CD8-positive, alpha-beta T cell (primary cell): ENCODE measurements at places on chromosomes 1 and 21.

DNA sequence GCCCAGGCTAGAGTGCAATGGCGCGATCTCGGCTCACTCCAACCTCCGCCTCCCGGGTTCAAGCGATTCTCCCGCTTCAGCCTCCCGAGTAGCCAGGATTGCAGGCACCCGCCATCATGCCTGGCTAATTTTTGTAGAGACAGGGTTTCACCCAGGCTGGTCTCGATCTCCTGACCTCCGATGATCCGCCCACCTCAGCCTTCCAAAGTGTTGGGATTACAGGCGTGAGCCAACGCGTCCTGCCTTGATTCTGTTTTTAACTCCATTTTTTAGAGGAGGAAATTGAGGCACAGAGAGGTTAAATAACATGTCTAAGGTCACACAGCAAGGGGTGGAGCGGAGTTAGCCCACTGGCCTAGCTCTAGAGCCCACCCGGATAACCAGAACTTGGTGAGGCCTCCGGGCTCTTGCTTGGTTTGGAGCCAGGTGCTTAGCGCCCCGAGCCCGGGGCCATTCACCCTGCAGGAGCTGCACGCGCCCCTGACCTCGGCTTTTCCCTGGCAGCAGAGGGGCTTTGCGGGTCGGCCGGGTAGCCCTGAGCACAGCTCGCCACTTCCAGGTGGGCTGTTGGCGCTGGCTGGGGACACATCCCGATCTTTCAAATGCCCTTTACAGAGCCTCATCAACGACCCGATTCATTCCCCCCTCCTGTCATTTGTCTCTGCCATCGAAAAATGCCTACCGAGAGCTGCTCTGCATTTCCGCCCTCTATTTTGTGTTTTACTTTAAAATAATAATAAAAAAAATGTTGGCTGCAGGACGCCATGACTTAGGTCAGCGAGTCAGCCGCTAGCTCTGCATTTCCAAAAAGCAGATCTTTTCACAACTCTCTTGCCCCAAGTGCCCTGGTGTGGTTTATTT, 11.2 kb downstream of the SIM2 start:
- no peak for DNase-seq

GRCh38 chr1:58162952-58163550, 383.5 kb downstream of the OMA1 start:
- DNase-seq, result no peak

DNA sequence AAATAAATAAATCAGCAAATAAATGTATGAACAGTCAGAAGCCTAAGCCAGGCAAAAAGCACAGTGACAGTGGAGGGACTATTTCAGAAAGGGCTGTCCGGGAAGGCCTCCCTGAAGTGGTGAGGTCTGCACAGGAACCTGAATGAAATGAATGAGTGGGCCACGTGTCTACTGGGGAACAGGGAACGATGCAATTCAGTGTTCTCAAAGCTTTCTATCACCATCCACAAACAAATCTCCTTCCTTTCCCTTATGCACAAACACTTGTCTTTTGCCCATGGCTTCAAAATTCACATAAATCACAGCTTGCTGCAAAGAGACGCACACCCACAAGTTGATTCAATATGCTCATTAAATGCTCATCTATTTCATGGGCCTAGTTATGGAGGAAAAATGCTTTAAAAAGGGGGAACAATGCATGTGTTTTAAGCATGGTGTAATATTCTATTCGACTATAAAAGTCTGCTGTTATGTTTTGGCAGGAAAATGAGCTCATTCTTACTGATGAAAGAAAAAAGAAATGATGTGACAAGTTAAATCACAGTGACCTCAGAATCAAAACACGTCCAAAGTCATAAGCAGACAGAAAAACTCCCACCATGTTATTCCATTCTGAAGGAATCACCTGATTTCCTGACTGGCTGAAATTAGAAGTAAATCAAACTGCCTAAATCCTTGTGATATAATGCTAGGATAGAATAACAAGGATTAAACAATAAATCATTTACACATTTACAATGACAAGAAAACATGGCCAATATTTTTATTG, 21.6 kb downstream of the URB1 start:
- DNase-seq, result no peak

- no peak for DNase-seq
Observed at GRCh38 chr21:42316891-42317290, 1.7 kb upstream of the TFF3 start.

DNA sequence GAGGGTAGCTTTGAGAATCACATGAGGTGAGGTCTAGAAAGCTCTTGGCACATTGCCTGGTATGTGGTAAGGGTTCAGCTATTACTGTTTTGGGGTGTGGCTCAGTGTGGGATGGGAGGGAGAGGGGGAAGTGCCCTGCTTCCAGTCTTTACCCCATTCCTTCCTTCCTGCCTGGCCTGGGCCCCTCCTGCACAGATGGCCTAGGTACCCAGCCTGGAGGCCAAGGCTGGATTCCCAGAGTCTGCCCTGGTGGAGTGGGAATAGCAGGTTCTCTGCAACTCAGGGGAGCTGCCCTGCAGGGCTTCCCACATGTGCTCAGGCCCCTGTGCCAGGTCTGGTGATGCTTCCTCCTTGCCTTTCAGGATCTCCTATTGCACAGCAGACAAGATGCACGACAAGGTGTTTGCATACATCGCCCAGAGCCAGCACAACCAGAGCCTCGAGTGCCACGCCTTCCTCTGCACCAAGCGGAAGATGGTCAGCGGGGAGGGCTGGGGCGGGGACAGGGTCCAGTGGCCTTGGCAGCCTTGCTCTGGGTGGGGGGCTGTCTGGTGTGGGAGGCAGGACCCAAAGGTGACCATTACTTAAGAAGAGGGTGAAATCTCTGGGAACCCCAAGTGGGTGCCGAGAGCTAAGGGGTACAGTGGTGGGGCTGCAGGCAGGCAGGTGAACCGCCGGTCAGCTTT, 13.5 kb downstream of the LDLRAP1 start:
- peak; percentile 80 for DNase-seq

- no peak for DNase-seq
Observed at GRCh38 chr1:109969146-109969829, 15.3 kb upstream of the AHCYL1 start.

DNA sequence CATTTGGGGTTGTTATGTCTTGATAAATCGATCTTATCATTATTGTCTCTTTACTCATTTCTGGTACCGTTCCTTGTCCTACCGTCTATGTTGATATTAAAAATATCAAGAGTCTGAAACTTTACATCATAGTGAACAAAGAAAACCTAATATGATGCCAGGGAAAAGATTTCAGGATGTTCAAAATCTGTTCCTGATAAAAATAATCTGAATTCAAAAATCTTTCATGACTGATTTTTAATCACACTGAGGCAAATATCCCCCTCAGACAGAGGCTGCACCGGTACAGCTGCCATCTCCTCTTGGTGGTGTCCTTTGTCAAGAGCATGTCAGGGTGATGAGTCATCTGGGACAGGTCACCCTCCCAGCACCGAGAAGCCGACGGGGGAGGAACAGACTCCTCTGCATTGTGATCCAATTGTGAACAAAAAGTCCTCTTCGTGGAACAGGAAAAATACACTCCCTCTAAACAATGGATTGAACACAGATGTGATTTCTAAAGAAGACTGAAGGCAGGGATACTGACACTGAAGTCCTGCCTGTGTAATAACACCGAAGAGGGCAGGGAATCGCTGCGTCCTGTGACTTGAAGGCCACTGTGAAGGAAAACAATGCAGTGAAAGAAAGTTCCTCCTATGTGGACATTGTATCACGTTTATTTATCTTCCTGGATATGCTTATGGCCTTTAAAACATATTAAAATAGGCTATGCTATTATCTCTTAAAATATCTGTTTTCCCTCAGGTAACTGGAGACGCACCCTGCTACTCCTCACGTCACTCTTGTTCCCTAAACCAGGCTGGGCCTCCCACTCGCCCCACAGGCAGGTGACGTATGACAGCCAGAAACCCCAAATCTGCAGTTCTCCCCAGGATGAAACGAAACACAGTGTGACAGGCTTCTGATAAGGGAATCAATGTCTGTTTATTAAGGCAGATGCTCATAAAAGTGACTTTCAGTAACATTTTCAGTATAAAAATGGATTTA, 4.3 kb upstream of the SPATC1L start:
- DNase-seq, result no peak

GRCh38 chr1:90204780-90205179, 209.9 kb downstream of the ZNF326 start:
- no peak for DNase-seq

DNA sequence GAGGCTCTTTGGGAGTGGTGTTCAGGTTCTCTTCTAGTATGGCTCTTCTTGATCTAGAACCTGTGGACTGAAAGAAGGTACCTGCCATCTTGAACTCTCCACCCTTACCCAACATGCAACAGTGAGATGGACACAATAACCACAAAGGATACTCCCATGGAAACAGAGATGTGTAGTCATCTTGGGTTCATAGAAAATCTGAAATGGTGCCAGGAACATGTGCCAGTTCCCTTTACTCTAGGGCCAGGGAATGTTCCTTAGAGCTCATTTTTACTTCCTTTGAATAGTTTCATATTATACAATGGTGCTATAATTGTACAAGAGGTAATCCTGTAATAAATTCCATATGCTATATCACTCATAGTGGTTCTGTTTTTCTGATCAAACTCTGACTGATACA, 13.2 kb upstream of the SCYL3 start:
- no peak for DNase-seq

DNA sequence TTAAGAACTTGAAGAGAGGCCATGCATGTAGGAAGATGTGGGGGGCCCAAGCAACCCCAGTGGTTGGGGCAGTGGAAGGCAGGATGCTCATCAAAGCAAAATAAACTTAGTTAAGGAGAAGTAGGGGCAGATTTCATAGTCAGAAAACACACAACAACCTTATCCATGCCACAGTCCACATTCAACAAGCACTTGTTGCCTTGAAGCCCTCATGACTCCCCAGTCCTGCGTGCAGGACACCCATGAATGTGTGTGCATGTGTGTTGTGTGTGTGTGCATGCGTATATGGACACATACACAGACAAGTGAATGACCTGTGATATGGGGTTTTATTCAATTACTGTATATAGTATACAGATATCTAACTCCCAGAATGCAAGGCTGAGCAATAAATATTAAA, 186.9 kb downstream of the PSMG1 start:
- DNase-seq, result no peak

DNA sequence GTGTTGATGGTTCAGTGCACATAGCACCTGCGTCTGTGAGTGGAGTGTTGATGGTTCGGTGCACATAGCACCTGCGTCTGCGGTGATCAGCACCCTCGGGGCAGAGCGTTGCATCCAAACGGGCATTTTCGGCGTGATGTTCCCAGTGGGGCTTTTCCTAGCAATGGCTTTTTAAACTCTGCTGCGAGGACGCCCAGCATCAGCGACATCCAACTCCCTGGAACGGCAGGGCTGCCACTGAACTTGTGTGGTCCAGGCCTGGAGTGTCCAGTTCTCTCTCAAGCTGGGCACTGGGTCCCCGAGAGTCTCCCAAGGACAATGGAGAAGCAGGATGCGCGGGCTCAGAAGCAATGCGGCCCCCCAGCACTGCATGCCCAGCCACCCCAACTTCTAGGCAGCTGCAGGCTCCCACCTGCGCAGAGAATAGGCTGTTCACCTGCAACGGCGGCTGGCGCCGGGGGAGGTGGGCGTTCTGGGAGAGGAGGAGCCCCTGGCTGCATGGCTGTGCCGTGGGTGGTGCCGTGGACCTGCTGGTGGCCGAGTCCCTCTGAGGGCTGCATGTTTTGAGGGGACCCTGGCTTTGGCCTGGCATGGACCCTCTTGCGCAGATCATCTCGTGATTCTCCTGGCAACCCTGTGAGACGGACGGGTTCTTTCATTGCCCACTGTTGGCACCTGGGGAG, 10.1 kb upstream of the C1orf174 start:
- DNase-seq, result no peak

DNA sequence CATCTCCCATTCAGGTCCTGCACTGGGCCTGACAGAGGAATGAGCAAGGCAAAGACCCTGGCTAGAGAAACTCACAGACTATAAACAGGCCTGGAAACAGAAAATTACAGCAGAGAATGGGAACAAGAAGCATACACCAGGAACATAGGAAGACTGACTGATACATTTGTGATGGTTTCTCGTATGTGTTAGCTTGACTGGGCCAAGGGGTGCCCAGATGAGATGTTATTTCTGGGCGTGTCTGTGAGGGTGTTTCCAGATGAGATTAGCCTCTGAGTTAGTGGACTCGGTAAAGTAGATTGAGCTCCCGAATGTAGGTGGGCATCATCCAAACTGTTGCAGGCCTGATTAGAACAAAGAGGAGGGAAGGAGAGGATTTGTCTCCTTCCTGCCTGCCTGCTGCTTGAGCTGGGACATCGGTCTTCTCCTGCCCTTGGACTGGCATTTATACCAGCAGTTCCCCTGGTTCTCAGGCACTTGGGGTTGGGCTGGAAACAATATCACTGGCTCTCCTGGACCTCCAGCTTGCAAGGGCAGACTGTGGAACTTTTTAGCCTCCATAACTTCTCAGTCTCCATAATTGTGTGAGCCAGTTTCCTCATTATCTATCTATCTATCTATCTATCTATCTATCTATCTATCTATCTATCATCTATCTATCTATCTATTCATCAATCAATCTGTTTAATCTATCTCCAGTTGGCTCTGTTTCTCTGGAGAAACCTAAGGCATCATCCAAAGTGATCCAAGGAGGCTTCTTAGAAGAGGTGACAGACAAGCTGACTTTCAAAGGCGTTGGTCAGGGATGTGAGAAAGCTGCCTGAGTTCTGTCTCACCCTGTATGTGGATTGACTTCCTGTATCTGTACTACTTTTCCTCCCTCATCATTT, 9.7 kb upstream of the FOXO6 start:
- no peak for DNase-seq

GRCh38 chr1:87410776-87411480, 82.2 kb downstream of the LMO4 start:
- no peak for DNase-seq

- no peak for DNase-seq
Observed at GRCh38 chr1:65681096-65681495, 111.6 kb upstream of the PDE4B start.

DNA sequence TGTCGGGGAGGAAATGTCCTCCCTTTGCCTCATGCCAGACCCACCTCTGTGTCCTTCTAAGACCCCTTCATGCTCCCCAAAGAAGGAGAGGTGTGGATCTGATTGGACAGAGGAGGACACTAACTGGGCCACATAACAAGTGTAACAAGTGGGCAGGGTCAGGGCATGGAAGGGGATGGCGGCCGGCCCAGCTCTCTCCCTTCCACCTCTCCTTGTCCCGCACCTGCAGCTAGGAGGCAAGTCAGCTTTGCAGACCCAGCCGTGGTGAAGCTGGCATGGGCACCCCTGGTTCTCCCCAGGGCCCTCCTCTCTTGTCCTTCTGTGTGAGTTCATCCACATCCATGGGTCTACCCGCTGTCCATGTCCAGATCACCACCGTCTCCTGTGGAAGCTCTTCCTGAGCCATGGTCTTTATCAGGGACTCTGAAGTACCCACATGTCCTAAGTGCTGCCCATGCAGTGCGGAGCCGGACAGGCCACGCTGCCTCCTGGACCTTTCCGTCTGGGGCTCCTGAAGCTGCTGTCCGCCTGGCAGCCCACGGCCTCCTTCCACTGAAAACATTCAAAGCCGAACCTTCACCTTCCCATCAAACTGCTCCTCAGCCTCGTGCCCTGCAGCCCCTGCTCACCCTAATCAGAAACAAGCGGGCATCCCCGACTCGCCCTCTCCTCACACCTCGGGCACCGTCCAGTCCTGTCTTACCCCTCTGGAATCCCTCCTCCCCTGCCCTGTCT, 460.5 kb downstream of the PTPRU start:
- DNase-seq, result no peak

- DNase-seq, result no peak
Observed at GRCh38 chr1:208227366-208227765, 16.8 kb downstream of the PLXNA2 start.
